ENCODE measurements at places on chromosomes 5 and 9.

DNA sequence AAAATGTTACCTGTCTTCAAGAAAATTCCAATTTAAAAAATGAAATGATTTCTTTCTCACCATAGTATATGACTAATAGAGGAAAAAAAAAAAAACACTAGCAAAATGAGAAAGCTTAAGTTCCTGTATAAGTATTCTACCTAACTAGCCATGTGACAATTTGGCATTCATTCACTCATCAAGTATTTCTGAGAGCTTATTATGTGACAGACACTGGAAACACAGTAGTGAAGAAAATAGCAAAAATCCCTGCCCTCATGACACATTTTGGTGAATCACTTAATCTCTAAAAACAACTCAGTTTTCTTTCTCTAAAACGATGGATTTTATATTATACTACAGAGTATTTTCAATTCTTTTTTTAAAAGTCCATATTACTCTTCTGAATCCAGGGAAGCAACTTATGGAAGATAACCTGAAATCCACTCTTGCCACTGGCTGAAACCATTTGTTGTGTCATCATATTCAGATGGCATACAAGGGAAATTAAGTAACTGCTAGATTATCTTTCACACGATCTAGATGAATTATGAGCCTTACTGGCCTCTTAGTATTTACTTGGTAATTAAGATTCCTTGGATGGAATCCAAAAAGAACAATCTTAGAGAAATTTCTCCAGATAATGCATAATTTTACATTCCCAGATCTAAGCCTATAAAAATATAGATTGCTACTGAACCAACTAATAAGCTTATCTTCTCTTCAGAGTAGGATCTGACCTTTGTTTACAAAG is 5.5 kb downstream of the PTBP3 start:
- no peak for DNase-seq

- DNase-seq: no peak
These were observed 70.1 kb upstream of the MEF2C start for GRCh38 chr5:88952996-88953643.

DNA sequence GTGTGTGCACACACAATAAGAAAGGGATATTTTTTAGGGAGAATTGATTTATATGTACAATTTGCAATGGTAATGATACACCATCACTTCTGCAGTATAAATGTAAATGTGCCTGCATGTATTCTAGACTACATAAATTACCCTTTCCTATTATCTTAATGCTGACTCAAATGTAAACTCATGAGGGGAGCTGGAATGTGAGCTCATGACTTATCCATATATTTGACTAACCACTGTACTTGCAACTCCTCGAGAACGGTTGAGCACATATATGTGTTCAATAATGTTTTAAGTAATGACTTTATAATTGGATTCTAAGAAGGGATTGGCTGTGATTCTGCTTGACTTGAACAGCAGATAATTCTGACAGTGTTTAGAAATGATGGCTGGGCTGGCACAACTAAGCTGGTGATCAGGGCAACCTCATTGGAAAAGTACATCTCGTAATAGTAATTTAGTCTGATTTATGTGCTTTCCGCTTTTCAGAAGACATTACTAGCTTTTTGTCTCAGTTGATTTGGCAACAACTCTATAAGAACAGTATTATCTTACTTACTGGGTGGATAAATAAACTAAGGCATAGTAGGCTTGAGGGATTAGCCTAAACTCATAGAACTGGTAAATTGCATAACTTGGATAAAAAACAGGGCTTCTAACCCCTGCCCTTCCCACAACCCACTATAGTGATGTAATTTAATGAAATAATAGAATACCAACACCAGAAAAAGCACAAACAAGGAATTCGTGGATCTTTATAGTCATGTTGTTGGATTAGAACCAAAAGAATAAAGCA is 130.2 kb upstream of the SPEF2 start:
- no peak for DNase-seq

- no peak for DNase-seq
These were observed 195.0 kb upstream of the GHR start for GRCh38 chr5:42228279-42228678.

GRCh38 chr9:95516734-95517558 is at the start of gene PTCH1:
TSS of gene PTCH1 (minus strand) at chr9:95516971.
- no peak for DNase-seq

- no peak for DNase-seq
These were observed 290.7 kb upstream of the IL12B start for GRCh38 chr5:159620853-159621540.

DNA sequence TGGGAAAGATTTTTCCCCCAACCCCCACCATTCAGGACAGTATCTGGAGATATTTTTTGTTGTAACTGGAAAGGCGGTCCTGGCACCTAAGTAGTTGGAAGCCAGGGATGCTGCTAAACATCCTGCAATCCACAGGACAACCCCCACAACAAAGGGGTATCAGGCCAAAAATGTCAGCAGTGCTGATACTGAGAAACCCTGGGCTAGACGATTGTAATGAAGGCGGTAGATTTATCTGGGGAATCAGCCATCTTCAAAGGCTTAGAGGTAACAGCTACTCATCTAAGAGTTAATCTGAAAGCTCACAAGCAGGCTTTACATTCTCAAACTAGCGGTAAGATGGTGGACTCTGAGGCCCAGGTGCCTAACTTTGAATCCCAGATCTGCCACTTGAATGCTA is 59.0 kb upstream of the NMUR2 start:
- DNase-seq: no peak

DNA sequence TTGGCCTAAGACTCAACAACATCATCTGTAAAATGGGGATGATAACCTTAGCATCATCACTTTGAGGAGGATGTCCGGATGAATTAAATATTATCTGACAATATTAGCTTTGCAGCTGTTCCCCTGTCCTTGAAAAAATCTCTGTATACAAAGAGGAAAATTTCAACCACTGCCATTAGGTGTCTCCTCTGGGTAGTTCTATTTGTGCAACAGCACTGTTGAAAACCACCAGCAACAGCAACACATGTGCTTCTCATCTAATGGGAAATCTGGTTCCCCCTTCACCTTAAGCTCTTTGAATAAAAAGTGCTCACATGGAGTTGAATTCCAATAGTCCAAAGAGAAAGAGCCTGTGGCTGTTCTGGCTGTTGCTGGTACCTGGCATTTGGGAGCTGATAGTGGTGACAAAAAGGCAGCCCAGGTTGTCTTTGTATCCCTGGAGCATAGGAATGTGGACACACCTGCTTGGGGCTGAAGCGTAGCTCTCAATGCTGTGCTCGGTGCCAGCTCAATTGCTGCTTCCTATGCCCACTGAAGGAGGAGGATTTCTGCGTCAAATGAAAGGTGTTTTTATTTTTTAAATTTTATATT is 322.1 kb upstream of the MSX2 start:
- no peak for DNase-seq

GRCh38 chr9:71670121-71670520 is 98.2 kb downstream of the CEMIP2 start:
- no peak for DNase-seq

- no peak for DNase-seq
These were observed 472.1 kb downstream of the DMRT2 start for GRCh38 chr9:1522219-1522767.

DNA sequence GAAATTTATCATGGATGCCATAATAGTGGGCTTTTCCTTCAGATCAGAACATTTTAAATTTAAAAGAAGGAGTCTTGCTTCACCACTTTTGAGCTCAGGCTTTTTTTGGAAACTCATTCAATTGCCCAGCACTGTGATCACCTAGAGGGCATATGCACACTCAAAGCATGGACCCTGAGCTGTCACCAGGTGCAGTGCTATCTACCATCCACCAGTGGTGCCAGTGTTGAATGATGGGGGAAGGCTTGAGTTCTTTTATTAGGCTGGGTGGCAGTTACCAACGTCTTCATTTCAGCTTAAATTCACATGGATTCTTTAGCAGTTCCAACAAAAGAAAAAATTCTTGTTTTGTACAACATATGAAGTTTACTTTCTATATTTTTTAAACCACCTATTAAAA is 164.1 kb downstream of the CFAP90 start:
- no peak for DNase-seq

- DNase-seq: no peak
These were observed 173.6 kb upstream of the MAP3K1 start for GRCh38 chr5:56641635-56642260.

- no peak for DNase-seq
These were observed 105.3 kb downstream of the PRDM9 start for GRCh38 chr5:23612701-23613100.

- DNase-seq: peak; percentile 92
These were observed 2.9 kb downstream of the DNAJB5 start for GRCh38 chr9:34992376-34992951.

- peak; percentile 69 for DNase-seq
These were observed 24.1 kb upstream of the WNK2 start for GRCh38 chr9:93159601-93160471.

DNA sequence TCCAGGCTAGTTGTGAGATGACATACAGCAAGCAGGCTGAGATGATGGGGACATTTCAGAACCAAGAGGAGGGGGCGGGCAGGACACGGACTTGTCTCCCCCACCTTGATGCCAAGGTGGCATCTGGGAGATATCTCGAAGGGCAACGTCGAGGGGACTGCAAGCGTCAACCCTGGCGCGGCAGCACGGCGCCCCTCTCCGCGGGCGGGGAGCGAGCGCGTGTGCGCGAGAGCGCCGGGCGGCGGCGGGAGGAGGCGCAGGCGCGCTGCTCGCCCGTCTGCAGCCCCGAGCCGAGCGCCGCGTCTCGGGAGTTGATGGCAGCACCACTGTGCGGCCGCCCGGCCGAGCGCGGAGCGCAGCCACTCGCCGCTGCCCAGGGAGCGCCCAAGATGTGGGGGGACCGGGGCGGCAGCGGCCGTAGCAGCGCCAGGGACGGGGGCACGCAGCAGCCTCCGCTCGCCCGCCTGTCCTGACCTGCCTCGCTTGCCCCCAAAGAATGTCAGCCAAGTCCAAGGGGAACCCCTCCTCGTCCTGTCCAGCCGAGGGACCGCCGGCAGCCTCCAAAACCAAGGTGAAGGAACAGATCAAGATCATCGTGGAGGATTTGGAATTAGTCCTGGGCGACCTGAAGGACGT is at the start of gene PRR16:
Gene PRR16, plus strand, starts transcription at position 310 of the 636 bp plus-strand sequence.
- no peak for DNase-seq

- DNase-seq: no peak
These were observed 140.0 kb downstream of the GCNT1 start for GRCh38 chr9:76598981-76599380.

DNA sequence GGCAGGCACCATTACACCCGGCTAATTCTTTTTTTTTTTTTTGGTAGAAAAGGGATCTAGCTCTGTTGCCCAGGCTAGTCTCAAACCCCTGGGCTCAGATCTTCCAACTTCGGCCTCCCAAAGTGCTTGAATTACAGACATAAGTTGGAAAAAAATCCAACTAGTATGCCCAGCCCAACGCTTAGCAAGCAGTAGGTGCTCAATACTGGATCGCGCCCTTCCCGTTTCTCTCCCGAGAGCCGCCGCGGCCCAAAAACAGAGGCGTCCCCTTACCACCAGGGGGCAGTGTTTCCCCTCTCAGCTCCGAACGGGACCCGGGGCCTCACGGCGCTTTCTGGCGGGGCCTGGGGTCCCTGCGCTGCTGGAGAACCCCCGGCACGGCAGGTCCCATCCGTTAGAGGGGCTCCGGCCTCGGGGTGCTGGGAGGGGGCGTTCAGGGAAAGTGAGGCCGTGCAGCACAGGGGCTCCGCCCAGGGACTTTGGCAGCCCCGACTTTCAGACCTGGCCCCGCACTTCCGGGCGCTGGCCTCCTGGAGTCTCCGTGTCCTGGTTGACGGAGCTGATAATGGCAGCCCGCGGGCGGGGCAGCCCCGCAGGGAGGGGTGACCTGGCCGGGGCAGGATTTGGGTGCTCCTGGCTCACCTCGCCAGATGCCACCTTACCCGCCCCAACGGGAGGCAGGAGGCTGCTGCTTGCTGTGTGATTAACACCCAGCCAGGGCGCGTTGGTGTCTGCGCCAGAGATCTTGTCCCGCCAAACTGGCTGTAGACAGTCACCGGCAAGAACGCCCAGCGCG is 15.2 kb downstream of the PTGES start:
- DNase-seq: peak; percentile 42

DNA sequence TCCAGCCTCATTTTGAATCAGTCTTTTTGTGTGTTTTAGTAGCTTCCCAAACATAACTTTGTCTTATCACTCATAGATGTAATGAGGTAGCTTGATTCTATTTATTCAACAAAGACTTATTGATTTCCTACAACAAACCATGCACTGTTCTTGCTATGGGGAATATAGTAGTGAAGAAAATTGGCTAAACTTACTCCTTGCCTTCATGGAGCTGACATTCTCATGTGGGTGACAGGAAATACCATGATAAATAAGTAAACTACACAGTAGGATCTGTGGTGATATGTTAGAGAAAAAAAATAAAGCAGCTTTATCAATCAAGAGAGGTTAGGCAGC is 255.7 kb upstream of the TNC start:
- DNase-seq: no peak

DNA sequence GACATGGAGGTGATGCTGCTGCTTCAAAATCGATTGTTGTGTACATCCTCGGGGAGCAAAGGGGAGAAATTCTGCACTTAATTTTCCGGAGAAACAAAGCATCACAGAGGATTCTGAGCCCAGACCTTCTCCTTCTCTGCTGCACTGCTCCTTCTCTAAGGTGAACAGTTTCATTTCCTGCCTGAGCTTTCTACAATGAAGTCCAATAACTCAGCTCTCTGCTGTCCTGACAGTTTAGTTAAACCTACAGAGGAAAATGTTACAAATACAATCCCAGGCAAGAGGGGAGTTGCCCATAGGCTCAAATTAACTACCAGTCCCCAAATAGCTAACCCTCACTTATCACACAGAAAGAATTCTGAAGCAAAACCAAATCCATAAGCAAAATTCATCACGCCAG is 206.3 kb downstream of the EFNA5 start:
- DNase-seq: no peak

DNA sequence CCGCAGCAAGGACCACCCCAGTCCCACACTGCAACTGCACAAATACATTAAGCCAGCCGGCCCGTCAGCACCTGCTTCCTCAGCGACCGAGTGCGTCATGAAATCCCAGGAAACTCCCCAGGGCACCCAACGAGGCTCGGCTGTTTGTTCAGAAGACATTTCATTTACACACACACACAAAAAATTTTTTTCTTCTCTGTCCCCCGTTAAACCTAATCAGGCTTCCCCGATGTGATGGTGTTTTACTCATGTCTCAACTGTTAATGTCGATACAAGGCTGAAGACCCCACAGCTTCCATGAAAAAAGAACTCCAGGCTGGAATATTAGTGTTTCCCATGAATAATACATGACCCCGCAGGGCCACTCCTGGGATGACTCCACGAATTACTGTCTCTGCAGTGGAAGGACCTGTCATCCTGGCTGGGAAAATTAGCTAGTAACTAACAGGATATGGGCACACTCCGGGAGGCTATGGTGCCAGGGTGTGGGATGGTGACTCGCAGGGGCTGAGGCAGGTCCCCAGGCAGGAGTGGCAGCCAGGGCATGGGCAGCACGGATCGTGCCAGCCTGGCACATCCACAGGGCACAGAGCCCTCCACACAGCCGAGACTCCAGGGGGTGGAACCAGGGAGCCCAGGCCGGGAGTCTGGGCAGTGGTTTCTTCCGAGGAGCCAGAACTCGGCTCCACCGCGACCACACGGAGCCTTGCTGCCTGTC is 102.4 kb downstream of the VAV2 start:
- peak; percentile 71 for DNase-seq

- DNase-seq: no peak
These were observed 20.3 kb downstream of the ARPC5L start for GRCh38 chr9:124882231-124882630.

GRCh38 chr5:96636594-96636993 is 25.6 kb upstream of the CAST start:
- DNase-seq: no peak

GRCh38 chr5:150762211-150762610 is 3.4 kb upstream of the DCTN4 start:
- DNase-seq: no peak

GRCh38 chr5:53782620-53783019 is 222.2 kb downstream of the NDUFS4 start:
- no peak for DNase-seq

GRCh38 chr9:84940294-84940693 is 270.8 kb downstream of the NTRK2 start:
- DNase-seq: peak; percentile 71
